ENCODE measurements at places on chromosomes 1 and 21.

DNA sequence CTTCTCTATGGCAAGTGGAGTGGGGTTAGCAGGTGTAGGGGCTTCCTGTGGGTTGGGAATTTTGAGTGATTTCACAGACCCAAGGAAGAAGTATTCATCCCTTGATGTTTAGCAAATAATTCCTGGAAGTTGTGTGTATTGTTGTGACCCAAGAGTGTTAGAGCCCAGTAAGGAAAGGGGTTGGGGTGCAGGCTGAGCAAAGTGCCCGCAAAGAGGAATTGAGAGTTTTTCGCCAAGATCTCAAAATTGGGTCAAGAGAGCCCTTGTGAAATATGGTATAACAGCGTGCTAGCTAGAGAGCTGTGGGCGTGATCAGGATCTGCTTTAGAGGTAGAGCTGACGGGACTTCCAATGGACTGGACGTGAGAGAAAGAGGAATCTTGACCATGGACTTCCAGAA lies 73.0 kb upstream of the LAPTM5 start:
- DNase-seq = no peak

DNA sequence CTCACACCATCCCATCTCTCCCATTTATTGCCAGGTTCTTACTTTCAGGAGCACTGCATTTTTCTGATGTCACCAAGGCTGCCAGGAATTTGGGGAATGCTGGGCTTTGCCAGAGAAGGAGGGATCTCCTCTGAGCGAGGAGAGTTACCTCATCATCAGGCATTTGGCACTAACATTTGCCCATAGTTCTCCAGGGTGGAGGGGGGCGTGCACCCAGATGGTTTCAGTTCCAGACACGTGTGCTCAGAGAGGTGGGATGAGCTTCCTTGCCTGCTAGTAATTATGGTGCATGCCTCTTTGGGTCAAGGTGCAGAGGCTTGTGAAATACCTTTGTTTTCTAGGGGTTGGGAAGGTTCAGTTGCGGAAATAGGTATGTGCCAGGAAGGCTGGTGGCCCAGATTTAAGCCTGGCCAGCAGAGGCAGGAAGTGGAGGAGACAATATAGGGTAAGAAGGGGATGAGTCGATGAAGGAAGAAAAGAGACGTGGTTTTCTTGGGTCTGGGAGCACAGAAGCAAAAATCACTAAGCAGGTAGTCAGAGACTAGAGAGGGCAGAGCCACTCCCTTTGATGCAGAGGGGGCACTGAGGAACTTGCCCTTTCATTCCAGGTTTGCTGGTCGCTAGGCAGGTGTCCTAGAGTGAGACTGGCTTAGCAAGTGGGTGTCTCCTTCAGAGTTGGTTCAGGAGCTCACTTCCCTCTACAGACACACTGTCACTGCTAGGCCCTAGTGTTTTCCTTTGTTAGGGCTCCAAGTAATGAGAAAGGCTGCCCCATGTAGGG lies 7.2 kb downstream of the TUFT1 start:
- DNase-seq = no peak

DNA sequence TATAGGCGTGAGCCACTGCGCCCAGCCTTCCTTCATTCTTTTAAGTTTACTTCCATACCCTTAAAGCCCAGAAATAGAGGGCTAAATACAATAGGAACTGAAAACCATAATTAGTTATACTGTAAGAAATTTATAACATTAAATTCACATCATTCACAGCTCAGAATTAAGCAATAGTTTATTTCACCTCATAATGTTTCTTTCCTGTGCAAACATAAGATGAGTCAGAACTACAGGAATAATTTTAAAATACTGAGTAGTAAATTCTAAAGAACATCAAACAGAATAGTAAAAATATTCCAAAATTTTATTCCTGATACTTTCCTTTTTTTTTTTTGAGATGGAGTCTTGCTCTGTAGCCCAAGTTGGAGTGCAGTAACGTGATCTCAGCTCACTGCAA lies 24.1 kb downstream of the POGZ start:
- DNase-seq = no peak

DNA sequence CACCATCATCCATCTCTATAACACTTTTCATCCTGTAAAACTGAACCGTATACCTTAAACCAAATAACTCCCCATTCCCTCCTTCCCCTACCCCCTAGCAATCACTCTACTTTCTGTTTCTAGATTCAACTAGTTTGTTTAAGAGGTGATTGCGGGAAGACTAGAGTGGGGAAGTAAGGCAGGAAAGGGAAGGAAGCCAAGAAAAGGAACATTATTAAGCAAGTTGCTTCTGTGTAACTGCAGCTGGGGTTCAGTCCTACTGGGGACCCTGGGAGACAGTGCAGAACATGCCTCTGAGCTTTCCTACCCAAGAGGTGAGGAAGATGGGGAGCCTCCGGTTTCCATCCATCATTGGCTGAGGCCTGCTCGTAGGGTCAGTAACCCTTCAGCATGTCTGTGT lies 28.9 kb upstream of the H3-3A start:
- no peak for DNase-seq

- DNase-seq = no peak
These were observed 417.0 kb upstream of the ESRRG start for GRCh38 chr1:217140041-217140901.

- no peak for DNase-seq
These were observed 892.6 kb downstream of the MRPL39 start for GRCh38 chr21:24714646-24715200.

GRCh38 chr1:3898475-3898735 lies 1.7 kb downstream of the C1orf174 start:
- no peak for DNase-seq

DNA sequence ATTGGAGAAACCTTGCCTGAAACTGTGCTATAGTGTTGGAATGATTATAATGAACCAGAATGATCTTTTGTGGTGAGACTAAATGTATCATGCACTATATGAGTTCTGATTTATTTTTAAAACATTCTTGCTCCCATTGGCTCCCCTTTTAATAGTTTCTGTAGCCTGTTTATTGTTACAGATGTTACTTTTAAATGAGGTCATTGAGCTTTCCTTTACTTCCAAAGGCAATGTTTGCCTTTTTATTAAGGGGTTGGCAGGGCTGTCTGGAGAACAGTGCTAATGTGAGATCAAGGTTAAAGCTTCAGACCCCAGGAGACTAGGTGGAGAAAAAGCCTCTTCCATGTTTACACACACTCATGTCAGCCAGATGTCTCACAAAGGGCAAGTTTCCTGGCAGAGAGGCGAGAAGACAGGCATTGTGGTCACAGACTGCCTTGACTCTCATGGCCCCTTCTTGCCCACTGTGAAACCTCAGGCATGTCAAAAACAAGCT lies 120.6 kb upstream of the RAVER2 start:
- no peak for DNase-seq

DNA sequence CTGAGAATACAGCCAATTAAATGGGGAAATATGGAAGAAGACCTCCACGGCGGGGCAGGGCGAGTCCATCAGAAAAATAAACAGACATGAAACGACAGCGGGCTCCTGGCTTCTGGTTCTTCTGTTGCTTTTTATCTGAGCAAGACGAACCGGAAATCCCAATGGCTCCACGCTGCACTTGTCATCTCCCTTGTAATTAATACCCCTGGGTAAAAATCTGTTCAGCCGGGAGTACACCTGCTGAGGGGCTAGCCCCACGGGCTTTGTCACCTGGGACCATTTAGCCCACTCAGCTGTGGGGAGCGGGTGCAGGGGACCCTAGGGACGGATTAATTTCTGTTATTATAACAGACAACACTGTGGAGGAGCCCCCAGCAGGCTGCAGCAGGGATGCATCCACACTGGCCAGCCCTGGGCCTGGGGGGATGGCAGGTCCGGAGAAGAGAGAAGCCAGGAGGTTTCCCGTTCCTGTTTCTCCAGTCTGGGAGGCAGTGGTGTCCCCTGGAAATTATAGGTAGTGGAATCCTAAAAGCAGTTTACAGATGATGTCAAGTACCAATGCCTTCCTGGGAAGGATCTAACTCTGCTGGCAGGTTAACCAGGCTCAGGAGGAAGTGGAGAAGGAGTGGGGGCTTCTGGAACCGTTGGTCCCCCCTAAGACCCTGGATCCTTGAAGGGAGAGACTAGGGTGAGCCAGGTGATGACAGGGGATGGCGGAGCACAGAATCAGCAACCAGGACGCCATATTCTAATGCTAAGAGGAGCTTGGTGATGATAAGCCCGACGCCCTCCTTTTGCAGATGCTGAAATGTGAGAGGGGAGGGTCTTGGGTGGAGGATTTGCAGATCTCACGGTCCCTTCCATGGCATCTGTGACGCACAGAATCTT lies 566.1 kb downstream of the PTPRU start:
- no peak for DNase-seq

- DNase-seq = no peak
These were observed 138.4 kb downstream of the NEK7 start for GRCh38 chr1:198295225-198295624.

DNA sequence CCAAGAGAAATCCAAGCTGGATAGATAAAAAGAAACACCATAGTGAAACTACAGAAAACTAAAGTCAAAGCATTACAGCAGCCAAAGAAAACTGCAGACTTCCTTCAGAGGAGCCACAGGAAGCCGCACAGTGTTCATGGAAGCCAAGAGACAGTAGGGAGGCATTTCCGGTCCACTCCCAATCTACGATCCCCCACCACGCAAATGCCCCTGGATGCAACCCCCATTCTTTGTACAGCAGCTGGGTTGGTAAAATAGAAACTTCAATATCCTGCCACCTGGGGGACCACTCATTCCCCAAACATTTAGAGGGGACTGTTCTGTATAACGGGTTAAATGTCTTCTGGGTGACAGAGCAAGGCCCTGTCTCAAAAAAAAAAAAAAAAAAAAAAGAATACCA lies 43.9 kb upstream of the TSPEAR start:
- no peak for DNase-seq

DNA sequence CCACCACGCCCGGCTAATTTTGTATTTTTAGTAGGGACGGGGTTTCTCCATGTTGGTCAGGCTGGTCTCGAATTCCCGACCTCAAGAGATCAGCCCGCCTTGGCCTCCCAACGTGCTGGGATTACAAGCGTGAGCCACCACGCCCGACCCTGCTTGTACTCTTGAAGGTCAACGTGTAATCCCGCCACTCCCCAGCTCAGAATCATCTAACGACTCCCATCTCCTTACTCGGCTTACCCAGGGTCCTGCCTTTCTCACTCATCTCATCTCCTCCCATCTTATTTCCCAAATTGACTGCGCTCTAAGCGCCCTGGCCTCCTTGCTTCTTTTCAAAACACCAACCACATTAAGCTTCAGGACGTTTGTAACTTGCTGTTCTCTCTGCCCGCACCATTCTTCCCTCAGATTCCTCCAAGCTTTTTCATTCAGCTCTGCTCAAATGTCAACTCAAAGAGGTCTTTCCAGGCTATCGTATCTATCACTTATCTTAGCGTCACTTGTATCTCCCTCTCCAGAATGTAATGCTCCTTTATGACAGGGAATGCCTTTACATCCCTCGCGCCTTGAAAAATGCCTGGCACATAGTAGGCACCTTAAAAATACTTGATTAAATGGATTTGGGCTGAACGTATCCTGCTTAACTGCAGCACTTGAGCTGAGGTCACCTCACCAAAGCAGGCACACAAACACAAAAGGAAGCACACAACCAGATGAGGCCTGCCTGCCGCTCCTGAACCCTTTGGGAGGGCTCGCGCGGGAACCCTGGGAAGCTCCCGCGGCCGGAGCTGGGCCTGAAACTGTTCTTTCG lies 1.4 kb upstream of the USP1 start:
- no peak for DNase-seq

DNA sequence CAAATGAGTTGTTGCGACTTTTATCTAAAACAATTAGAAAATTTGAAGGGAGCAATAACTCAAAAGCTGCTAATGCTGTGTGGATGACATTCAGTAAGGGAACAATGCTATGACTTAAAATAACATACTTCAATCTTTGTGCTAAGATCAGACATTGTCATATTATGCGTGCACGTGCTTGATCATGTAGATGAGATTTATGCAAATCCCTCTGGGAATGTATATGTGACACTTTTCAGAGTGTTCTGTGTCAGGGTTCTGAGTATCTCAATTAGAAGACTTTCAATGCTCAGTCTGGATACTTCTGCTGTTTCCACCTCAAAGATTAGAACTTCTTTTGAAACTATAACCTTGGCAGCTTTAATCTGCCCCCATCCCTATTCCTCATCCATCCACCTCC lies 18.6 kb upstream of the POU2F1 start:
- no peak for DNase-seq

DNA sequence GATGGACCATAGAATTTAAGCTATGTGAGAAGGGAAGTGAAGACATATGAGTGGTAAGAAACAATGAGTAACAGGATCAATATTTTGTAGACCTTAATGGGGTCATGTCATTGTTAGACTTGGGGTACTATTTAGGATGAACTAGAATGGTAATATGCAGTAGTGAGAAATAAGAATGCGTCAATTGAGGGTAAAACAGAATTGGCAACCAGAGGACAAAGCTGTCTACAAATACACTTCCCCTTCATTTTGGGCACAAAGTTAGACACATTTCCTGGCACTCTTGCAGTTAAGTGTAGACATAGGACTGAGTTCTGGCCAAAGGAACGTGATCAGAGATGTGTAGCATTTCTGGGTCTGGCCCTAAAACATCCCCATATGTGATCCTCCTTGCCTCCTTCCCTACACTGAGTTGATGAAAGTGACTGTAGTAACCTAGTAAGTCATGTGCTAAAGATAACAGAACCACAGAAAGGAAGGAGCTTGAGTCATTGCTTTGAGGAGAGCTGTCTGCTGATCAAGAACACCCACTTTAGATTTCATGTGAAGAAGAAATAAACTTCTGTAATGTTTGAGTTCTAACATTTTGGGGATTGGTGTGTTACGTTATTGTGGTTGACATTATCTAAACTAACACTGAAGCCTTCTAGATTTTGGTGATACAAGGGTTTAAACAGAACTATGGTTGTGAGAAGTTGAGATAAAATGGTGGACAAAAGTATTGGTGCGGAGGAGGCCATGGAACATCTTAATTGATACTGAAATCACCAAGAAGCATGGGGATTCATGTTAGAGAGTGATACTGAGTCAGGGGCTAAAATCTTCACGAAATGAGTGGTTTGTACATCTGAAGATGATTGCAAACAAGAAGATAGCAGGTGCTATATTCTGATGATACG lies 41.7 kb downstream of the CD55 start:
- DNase-seq = no peak

DNA sequence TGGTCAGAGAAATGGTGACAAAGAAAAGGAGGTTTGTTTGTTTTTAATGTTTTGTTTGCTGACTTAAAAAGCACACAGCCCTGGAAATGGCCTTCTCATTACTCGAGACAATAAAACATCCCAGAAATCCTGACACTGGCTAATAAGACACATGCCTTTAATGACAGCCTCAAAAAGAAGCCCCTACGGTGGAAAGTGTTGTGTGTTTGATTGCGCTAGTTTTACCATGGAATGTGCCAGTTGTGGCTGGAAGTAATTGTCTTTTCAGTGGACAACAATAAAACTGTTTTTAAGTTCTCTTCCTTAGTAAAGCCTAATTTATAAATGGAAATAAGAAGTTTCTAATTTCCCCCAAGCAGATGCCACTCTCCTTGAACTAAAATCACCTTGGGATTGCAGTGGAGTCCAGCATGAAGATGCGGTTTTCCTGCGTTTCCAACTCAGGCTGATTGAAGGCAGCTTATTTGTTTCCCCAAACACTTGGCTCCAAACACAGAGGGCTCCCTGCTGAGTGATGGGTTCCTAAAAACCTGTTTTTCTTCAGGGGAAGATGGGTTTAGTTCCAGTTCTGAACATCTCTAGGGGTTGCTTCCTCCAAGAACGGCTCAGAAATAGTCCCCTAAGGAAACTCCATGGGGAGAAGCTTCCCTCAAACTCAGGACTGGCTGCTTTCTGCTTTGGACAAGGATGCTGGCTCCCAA lies 54.3 kb downstream of the CD247 start:
- no peak for DNase-seq

All from effector CD4-positive, alpha-beta T cell (primary cell).